SIG-M5 (cell line): ENCODE measurements at places on chromosomes 5 and 9.

DNA sequence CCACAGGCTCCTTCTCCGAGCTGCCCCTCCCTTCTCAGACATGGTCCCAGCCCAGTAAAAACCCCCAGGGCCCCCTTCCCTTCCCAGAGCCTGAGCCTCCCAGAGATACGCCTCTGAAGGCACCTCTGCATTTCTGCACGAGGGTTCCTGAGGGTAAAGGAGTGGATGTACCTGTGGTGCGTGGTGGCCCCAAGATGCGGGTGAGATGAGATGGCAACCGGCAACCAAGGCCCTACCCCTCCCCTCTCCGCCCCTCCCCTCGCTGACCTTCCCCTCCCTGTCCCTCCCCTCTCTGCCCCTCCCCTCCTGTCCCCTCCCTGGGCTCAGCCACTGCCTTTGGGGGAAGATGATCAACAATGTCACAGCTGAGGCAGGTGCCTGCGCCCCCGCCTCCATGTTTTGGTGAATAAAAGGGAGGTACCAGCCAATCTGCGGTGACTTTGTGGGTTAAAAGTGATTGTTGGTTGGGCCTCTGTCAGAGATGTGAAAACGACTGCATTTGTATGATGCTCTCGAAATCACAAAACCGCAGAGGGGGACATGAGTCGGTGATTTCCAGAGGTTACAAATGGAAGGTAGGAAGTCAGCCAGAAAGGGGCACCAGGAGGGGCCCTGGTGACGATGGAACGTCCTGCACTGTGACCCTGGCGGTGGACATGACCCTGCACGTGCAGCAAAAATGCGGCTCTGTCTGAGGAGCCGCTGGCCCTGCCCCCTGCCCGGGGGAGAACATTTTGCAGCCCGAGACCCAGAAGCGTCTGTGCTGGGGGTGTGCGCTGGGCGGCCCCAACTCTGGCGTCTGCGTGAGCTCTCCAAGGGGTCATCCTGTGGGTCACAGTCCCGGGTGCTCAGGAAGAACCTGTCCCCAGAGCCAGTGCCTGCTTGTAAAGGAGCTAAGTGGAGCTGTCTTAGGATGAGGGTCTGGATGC, 3.7 kb downstream of the LCN9 start:
- DNase-seq: no peak

- no peak for DNase-seq
Observed at GRCh38 chr5:56492812-56493211, 259.7 kb upstream of the ANKRD55 start.

- no peak for DNase-seq
Observed at GRCh38 chr9:109242014-109242413, 75.0 kb upstream of the FRRS1L start.

- no peak for DNase-seq
Observed at GRCh38 chr5:90569084-90569483, 10.5 kb downstream of the ADGRV1 start.

DNA sequence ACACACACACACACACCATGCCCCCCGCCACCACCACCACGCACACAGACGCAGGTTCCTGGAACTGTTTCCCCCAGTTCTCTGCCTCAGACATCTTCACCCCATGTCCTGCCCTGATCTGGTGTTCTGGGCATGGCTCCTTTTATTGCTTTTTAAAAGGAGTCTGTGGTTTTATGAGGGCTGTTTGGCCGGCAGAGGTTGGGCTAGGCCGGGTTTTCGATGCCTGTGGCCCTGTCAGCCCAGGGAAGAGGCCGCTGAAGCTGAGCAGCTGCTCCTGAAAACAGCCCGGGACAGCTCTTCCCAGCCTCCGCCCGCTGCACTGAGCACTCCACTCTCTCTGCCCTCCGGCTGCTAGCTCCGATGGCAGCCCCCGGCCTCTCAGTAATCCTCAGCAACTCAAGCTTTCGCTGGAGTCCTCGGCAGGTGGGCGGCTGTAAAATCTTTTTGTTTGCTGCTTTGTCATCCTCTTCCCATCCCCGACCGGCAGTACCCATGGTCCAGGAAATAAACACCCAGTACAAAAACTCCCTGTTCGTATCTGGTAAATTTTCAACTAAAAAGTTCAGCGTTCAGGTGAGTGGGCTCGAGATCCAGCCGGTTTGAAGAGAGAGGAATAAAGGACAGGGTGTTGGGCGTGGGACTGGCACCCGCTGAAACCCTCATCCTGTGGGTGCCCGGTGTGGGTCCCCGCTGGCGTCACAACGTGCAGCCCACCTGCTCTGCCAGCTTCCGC, 103.0 kb upstream of the ERCC6L2 start:
- no peak for DNase-seq

DNA sequence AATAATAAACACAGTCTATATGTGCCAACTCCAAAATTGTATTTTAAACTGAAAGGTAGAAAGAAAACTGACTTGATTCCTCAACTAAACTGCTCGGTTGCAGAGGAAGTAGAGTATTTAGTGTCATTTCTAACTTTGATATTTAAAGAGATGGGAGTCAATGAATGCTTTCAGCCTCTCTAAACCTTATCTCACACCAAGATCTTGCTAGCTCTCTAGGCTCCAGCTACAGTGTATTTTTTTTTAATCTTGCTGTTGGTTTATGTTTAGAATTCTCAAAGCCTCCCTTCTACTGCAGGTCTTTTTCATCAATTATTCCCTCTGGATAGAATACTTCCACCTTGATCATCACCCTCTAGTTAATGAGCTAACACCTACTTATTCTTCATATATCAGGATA, 419.4 kb upstream of the ZNF462 start:
- no peak for DNase-seq

DNA sequence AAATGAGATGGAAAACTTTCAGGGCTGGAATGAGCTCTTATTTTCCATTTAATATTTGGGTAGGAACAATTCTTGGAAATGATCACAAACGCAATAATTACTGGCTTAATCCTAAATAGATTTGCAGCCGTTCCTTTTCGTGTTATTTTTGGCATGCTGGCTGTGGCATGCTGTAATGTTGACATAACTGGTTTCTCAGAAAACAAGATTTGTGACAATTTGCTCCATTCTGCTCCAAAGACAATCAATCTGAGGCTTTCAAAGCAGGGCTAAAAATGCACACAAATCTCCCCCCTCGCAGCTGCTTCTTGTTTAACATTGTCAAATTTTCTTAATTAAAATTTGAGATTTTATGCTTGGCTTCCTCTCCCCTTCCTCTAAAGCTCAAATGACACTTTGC, 151.2 kb downstream of the TTC39B start:
- no peak for DNase-seq

GRCh38 chr5:113162770-113163169, 186.2 kb downstream of the DCP2 start:
- DNase-seq: no peak

GRCh38 chr5:109945097-109945678, 255.5 kb downstream of the MAN2A1 start:
- DNase-seq: no peak

GRCh38 chr9:123607479-123607878, 251.5 kb downstream of the CRB2 start:
- DNase-seq: no peak

- no peak for DNase-seq
Observed at GRCh38 chr9:19145881-19146280, 18.6 kb upstream of the PLIN2 start.

DNA sequence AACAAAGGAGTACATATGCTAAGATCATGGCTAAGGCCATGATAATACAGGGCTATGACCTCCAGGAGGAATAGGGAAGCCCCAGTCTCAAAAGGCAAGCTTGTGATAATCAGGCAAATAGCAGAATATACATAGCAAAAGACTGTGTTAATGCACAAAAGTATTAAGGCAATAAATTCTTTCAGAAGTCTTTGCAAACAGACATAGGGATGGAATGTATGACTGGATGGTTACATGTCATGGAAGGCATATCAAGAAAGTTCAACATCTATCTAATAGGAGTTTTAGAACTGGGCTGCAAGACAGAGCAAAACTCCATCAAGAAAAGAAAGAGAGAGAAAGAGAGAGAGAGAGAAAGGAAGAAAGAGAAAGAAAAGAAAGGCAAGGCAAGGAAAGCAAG, 264.5 kb upstream of the CDH6 start:
- DNase-seq: no peak

DNA sequence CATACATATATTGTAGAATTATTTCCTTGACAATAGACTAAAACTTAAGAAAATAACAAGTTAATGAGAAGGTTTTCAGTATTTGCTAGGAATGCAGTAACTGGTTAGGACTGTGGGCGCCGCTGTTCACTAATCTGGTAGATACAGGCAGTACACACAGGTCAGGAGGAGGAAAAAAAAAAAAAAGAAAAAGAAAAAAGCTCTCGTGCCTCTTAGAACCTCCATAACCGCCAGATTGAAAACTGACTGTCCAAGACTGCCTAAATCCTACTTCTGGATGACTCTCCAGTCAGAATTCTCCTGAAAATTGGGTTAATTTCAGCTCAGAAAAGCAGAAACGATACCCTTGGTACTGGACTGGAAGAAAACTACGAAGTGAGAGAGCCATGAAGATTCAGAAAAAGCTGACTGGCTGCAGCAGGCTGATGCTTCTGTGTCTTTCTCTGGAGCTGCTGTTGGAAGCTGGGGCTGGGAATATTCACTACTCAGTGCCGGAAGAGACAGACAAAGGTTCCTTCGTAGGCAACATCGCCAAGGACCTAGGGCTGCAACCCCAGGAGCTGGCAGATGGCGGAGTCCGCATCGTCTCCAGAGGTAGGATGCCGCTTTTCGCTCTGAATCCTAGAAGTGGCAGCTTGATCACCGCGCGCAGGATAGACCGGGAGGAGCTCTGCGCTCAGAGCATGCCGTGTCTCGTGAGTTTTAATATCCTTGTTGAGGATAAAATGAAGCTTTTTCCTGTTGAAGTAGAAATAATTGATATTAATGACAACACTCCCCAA, at the start of gene PCDHGA1:
PCDHGA1 (plus strand) TSS at position 216 of the 782 bp plus-strand sequence.
- no peak for DNase-seq

DNA sequence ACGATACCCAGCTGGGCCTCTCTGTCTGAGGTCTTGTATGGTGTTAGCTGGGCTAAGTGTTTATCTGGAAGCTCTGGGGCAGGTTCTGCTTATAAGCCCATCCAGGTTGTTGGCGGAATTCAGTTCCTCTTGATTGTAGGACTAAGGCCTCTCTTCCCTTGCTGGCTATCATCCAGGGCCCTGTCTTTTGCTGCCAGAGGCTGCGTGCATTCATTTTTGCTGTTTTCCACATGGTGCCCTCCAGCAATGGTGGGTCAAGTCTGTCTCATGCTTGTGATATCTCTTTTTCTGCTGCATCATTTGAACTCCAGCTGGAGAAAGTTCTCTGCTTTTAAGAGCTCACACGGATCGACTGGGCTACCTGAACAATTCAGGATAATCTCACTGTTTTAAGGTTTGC, 105.7 kb upstream of the ZNF618 start:
- DNase-seq: no peak

GRCh38 chr5:143186623-143187022, 216.9 kb downstream of the NR3C1 start:
- no peak for DNase-seq

DNA sequence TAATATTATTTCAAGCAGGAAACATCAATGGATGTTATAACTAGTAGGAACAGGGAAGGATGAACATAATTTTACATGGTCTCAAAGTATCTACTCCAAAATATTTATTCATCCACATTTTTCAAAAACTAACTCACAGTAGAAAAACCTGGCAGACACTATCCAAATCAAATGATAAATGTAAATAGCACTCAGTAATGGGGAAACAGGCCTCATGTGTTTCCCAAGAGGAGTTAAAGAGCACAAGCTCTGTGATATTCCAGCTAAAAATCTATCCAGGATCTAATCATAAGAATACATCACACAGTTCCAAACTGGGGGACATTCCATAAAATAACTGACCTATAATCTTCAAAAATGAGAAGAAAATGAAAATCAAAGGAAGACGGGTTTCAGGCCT, 443.1 kb downstream of the ZNF608 start:
- no peak for DNase-seq

DNA sequence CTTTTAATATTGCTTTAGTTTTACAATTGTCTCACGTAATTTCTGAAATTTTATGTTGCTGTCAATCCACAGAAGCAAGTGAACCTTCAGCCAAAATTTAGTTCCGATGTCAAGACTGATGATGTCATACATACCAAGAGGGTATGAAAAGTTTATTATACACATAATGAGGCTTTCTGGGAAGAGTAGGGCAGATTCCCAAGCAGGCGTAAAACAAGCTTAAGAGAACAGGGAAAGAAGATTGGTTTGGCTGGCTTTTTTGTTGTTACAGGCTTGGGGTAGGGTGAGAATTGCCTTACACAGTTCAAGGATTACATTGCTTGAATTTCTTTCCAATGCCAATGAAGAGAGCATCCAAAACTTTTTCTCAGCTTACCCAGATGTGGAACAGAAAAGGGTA, 1962.9 kb upstream of the CDH6 start:
- no peak for DNase-seq

GRCh38 chr5:102961671-102962070, 158.3 kb downstream of the GIN1 start:
- no peak for DNase-seq

- no peak for DNase-seq
Observed at GRCh38 chr9:124102363-124102762, 90.8 kb downstream of the LHX2 start.

- no peak for DNase-seq
Observed at GRCh38 chr5:9454012-9454481, 91.8 kb downstream of the SEMA5A start.

GRCh38 chr5:76927961-76928360, 24.9 kb upstream of the CRHBP start:
- no peak for DNase-seq

- no peak for DNase-seq
Observed at GRCh38 chr5:153565822-153566221, 75.4 kb downstream of the GRIA1 start.

- no peak for DNase-seq
Observed at GRCh38 chr5:78501411-78502352, 141.3 kb downstream of the SCAMP1 start.

GRCh38 chr9:124552273-124552605, 45.0 kb upstream of the NR5A1 start:
- DNase-seq: no peak

GRCh38 chr5:147963436-147963835, 57.1 kb upstream of the C5orf46 start:
- DNase-seq: no peak

DNA sequence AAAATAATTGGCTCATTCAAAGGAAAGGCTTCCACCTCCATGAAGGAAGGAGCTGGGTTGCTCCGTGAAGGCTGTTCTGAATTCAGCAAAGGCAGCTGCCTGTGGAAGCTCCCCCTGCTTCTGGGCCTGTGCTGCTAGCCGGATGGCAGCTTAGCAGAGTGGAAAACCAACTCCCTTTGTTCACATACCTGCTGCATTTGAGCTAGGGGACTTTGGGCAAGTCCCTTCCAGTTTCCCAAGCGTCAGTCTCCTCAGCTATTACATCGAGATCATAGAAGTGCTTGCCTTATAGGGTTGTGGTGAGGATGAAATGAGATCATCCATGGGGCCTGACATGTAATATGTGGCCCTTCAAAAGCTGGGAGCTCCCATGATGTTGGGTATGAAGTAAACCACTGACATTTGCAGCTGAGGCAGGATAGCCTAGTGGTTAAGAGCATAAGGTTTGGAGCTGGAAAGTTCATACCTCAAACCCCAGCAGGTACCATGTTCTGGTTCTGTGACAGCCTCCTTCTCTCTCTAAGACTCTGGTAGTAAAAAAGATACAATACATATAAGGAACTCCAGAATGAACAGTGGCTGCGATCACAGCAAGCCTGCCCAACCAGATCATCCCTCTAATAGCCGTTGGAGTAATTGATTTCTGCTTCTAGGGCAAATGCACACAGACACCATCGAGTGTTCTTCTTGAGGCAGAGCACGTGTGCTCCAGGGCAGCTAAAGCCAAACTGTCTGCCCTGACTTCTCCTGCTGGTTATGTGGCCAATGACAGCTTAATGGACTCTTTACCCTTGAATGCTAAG, 11.0 kb upstream of the DENND1A start:
- DNase-seq: no peak
